ENCODE measurements at places on chromosomes 1 and 21.

DNA sequence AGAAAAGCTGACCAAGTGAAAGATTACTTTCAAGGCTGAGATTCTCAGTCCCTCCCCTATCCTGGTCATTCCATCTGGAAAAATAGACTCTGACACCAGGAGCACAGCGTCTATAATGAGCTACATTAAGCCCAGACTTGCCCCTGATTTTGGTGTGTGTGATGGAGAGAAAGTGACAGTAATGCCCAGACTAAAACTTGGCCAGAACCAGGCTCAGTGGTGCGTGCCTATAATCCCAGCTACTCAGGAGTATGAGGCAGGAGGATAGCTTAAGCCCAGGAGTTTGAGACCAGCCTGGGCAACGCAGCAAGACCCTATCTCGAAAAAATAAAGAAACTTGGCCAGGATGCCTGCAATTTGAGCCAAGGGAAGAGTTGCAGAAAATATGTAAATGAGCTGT is 15.9 kb downstream of the PLEKHA6 start:
- no peak for DNase-seq

DNA sequence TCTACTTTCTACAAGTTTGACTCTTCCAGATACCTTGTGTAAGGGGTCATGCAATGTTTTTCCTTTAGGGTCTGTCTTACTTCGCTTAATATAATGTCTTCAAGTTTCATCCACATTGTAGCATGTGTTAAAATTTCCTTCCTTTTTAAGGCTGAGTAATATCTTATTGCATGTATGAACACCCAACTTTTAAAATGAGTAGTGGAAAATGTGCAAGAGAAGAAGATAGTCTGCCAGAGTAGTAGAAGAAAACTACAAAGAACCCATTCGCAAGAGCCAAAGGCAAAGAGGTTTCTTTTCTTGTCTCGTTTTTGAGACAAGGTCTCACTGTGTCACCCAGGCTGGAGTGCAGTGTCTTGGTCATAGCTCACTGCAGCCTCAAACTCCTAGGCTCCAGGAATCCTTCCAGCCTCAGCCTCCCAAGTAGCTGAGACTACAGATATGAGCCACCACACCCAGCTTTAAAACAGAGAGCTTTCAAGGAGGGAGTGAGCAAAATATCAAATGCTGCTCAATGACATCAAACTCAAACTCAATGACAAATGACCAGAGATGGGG is 9.4 kb downstream of the IL23R start:
- DNase-seq: no peak

DNA sequence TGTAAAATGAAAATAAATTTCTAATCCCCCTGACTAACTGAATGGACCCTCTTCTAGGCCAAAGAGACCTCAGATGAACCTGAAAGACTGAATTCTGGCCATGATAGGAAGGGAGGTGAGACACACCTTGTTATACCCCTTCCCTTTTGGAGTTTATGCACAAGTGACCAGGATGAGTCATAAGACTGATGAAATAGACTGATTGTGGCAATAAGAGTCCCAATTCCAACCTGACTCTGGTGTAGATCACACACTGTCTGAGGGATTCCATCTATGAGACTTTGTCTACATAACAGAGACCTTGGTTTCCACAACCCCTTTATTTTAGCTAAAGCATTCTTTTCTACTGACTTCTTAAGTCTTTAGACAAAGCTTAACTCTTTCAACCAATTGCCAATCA is 13.5 kb upstream of the OR2G2 start:
- no peak for DNase-seq

GRCh38 chr1:43069461-43070050 is 102.5 kb downstream of the EBNA1BP2 start:
- DNase-seq: no peak

- DNase-seq: no peak
Observed at GRCh38 chr1:70222716-70223235, 1.6 kb downstream of the SRSF11 start.

- DNase-seq: no peak
Observed at GRCh38 chr1:226279498-226279897, 29.5 kb downstream of the LIN9 start.

DNA sequence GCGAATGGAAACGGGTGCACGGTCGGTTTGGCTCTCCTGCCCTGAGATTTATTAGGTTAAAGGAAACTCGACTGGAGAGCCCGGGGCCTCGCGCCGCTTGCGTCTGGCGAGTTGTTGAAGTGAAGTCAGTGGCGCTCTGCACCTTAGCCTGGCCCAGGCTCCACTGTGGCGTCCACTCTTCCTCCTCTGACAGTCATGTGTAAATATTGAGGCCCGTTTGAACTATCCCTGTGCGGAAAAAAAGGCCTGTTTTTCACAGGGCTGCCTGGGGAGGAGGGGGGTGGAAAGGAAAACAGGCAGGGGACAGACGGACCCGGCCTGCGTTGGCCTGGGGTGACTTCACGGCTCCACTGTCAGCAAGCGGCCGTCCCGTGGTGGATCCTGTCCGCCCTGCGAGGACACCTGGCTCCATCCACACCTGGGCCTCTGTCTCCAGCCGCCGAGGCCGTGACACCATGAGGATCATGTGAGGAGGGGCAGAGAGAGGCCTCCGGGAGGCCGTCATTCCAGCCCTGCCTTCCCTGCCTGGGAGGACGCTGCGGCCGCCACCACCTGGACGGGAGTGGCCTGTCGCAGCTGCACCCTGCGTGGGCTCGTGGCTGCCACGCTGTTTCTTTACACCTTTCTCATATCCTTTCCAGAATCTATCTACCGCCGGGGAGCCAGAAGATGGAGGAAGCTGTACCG is 59.8 kb downstream of the FAAP20 start:
- DNase-seq: no peak

GRCh38 chr1:3352952-3353331 is 101.5 kb upstream of the ARHGEF16 start:
- no peak for DNase-seq

DNA sequence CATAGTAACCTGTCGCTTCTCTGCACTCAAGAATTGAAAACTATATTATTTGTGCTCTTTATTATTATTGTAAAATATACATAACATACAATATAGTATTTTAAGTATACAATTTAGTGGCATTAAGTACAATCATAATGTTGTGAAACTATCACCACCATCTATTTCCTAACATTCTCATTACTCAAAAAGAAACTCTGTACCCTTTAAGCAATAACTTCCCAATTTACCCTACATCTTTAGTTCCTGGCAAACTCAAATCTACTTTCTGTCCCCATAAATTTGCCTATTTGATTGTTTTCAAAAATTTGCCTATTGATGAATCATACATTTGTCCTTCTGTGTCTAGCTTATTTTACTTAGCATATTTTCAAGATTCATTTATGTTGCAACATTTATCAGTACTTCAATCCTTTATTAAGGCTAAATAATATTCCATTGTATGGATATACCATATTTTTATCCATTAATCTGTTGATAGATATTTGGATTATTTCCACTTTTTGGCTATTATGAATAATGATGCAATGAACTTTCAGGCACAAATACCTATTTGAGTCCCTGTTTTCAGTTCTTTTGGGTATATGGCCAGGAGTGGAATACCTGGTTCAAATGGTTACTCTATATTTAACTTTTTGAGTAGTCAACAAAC is 99.6 kb upstream of the DMRTA2 start:
- DNase-seq: no peak

DNA sequence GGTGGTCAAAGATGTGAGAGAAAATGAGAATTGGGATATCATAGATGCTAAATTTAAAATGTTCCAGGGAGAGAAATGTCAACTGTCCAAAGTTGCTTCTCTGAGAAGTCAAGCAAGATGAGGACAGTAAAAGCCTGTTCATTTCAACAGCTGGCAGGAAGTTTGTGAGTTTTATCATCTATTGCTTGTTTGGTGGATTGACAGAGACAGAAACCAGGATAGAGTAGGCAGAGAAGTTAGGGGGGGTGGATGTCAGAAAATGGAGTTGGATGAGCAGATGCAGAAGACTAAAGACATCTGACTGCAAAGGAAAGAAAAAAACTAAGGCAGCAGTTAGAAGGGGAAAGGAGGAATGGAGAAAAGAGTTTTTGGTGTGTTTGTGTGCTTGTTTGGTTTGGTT is 78.4 kb downstream of the AK5 start:
- DNase-seq: no peak

DNA sequence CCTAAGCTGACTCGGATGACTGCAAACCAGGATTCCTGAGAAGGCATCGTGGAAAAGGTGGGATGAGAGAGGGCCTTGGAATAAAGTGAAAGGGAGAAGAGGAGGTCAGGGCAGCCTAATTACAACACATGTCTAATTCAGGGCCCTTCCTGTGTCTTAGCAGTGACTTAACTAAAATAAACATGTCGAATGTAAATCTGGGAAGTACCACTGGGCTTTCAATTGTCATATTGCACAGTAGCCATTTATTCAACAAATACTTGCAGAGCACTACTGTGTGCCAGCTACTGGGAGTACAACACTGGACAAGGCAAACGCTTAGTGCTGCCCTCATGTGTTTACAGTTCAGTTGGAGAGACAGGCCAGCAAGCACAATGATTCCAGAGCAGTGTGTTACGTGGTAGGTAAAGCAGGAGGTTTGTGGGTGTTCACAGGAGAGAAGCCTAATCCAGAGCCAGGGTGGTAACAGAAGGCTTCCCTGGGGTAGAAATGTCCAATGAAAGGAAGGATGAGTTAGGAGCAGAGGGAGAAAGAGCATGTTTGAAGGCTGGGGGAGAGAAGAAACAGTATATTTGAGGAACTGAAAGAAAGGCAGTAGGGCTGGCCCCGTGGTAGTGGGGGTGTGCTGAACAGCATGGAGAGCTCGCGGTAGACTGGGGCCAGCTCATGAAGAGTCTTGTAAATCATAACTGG is 38.0 kb upstream of the RASAL2 start:
- no peak for DNase-seq
